ENCODE measurements at places on chromosomes 1 and 21. TPM values are rescaled to one million over a fixed set of nuclear protein-coding genes. Genes with fewer than 3 reads are reported as not detected.

SDF4 gene
- 115 TPM for polyA plus RNA-seq

- no peak for DNase-seq
Observed at GRCh38 chr1:35377555-35377954, 109.0 kb downstream of the ZMYM4 start.

GRCh38 chr1:43267291-43267805 lies 2.4 kb upstream of the TMEM125 start:
- no peak for DNase-seq

GRCh38 chr1:101260556-101261350 lies 23.9 kb downstream of the S1PR1 start:
- DNase-seq, result no peak

- DNase-seq, result no peak
Observed at GRCh38 chr1:12186679-12186985, 19.8 kb downstream of the TNFRSF1B start.

GRCh38 chr1:244049162-244050013 lies 1.7 kb upstream of the ZBTB18 start:
- no peak for DNase-seq
